ENCODE measurements at places on chromosomes 3 and 15.

GRCh38 chr3:127985655-127986225, 66.5 kb upstream of the SEC61A1 start:
- DNase-seq = no peak

- no peak for DNase-seq
These were observed 93.9 kb upstream of the RPL32 start for GRCh38 chr3:12935023-12935860.

DNA sequence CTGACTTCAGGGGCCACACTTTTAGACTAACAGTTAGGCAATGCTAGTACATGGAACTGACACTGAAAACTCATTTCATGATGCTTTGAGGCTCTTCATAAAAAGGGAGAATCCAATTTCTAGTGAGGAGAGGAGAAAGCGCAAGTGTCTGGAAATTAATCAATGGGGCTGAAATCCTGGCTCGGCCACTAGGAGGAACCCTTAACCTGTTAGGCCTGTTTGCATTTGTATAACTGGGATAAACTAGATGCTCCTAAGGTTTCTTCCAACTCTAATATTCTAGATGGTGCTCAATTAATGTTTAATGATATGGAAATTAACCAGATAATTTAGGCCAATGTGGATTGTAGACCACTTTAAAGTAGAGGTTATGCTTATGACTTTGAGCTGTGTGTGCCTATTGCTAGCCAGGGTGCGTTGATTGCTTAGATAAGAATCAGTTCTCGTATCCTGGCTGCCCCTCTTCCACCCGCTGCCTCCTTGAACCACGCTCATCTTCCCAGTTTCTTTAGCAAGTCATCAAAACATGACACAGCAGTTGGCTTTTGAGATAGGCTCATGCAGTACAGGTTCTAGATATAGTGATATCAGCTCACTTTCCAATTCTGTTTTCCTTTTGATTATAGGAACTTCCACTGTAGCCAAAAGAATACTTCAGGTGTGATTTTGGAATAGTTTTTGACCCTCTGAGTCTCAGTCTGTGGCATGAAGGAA, 16.8 kb upstream of the CRBN start:
- no peak for DNase-seq

- DNase-seq = no peak
These were observed 41.0 kb upstream of the CMSS1 start for GRCh38 chr3:99776516-99777209.

- DNase-seq = peak; percentile 42
These were observed 10.6 kb upstream of the PARL start for GRCh38 chr3:183895296-183895695.

- no peak for DNase-seq
These were observed 6.2 kb upstream of the H1-8 start for GRCh38 chr3:129536804-129537203.

DNA sequence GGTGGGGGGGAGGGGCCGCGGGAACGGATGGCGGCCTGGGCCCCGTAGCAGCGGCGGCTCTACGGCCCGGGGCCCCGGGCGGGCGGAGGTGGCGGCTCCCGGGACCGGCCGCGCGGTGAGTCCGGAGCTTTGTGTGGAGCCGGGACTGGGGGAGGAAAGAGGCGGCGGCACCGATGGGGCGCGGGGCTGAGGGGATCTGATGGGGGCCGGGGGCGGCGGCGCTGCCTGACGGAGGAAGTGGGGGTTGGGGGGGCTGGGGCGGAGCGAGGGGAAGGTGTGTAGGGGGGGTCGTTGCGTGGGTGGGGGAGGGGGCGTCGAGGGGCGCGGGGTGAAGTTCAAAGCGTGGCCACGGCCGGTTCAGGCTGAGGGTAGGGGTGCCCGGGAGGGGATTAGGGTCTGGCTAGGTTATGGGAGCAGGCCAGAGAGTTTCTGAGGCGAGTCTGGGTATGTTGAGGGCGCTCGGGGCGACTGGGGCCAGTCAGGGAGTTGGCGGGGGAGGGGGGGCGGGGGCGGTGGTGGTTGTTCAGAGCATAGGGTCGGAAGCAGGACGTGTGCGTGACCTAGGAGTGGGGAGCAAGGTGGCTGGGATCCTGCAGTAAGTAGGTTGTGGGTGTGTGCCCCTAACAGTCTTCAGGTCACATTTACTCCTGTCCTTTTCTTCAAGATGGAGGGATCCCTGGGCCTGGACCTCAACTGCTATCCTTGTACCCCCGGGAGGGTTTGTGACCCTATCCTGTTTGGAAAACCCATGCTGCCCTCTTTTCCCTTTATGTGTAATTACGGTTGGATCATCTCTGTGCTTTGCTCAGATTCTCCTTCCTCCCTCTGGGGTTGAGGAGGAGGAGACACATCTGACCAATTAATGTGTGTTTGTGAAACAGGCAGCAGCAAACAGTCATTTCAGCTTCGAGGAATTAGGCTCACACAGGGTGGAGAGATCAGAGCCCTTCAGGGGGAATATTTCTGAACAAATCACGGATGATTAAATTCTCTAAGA, 644 bp downstream of the ZNF609 start:
- DNase-seq = peak; percentile 24

- DNase-seq = no peak
These were observed 4.5 kb upstream of the GATA2 start for GRCh38 chr3:128497305-128498126.

- no peak for DNase-seq
These were observed 206.5 kb downstream of the LPP start for GRCh38 chr3:188360364-188360881.

- DNase-seq = no peak
These were observed 327.1 kb upstream of the GOLIM4 start for GRCh38 chr3:168422843-168423242.

GRCh38 chr15:78979456-78980320, 34.8 kb upstream of the CTSH start:
- peak; percentile 54 for DNase-seq

DNA sequence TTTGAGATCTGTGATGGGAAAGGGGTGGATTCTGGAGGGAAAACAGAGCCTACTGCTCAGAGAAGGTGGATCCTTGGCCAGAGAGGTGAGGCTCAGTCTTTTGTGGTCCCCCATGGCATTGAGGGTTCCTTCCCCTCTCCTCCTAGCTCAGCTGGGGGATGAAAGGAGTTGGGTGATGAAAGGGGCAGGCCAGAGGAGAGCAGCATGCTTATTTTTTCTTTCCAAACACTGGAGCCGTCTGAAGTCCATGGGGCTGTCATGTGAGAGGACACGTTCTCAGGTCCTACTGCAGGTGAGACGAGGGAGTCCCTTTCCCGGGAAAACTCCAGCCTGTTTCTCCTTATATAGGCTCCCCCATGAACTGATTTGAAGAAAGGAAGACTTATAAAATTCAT, 71.4 kb downstream of the SCN5A start:
- DNase-seq = no peak

GRCh38 chr15:26943866-26944265, 27.1 kb upstream of the GABRG3 start:
- no peak for DNase-seq

DNA sequence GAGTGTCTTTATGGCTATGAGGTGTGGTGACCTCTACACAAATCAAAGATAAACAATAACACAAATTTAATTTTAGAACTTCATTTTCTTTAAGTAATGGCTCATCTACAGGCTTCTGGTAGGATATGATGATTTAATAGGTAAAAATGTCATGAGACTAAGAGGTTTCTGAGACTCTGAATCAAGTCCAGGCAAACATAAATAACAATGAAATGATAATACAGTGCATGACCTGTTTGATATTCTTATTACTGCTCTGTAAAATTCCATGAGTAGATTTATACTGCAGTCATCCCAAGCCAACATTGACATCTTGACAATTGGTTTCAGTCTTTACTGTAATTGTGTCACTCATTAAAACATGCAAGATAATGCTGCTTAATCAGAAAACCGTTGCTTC, 936.8 kb downstream of the MCTP2 start:
- no peak for DNase-seq

- no peak for DNase-seq
These were observed 277.6 kb upstream of the STT3B start for GRCh38 chr3:31255007-31255581.

- DNase-seq = no peak
These were observed 121.2 kb downstream of the TLE3 start for GRCh38 chr15:69976366-69976994.

- DNase-seq = no peak
These were observed 59.2 kb upstream of the HERC1 start for GRCh38 chr15:63892794-63893441.

GRCh38 chr3:69718866-69719586, 20.2 kb upstream of the MITF start:
- no peak for DNase-seq

GRCh38 chr15:29143909-29144635, 125.5 kb downstream of the NSMCE3 start:
- no peak for DNase-seq

- DNase-seq = no peak
These were observed 60.6 kb downstream of the THRB start for GRCh38 chr3:24433838-24434591.

- DNase-seq = no peak
These were observed 26.8 kb upstream of the SEMA4B start for GRCh38 chr15:90174140-90174875.

DNA sequence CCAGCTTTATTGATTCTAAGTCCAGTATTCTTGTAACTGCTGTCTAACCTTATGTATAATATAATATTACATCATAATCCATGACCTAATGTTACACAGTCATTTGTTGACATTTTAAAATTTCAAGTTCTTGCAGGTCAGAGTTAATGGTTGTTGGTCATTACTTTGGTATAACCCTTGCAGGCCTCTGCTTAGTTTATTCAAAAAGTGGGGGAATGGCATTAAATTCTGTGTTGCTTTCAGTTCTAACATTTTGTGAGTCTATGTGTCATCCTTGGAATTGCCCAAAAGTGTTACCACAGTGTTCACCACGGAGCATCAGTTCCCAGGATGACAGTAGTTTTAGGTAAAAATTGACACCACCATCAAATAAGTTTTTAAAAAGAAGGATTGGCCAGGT, 174.8 kb upstream of the BCL6 start:
- no peak for DNase-seq

DNA sequence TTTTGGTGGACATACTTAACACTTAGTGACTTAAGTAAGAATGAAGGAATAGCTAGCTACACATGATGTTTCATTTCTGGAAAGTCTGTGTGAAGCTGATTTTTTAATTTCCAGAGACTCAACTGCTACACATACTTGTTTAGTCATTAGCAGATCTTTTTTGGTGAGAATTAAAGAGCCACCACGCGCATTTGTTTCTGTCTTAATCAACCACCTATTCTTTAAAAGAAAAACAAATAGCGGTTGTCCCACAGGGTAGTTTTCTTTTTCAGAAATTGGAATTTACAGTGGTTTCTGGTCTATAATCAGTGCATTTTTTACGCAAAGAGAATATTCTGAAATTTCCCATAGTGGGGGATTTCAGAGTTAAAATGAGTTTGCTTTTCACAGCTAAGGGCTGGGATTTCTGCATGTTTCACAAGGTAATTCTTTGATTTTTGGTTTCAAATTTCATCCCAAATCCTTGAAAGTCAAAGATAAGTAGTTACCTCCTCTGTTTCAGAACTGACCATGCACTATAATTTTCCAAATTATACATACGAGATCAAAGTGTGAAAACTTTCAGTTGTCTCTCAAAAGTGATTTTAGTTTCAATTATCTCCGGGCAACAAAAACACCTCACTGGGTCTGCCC, 631.0 kb upstream of the GRM7 start:
- no peak for DNase-seq

DNA sequence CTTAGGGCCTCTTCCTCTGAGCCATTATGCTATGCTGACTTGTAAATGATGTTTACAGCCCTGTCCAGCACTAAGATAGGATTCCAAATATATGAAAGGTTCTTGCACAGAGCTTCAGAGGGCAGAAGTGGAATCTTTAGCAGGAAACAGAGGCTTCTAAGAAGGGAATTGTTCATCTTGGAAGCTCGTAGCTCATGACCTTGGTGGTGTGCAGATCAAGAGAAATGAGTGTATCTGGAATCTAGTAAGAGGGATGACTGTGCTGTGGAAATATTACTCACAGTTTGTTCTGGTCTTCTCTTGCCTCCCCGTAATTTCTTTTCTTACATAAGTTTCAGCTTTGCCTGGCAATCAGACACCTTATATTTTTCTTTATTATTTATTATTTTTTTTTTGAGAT, 175.8 kb downstream of the SPATA16 start:
- DNase-seq = no peak

DNA sequence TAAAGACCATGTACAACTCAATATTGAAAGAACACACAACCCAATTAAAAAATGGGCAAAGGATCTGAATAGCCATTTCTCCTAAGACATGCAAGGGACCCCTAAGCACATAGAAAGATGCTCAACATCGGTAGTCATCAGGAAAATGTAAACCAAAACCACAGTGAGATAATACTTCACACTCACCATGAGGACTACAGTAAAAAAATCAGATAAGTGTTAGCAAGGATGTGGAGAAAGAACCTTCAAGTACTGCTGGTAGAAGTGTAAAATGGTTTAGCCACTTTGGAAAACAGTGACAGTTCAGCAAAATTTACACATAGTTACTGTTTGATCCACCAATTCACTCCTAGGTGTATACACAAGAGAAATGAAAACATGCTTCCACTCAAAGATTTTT, 30.1 kb upstream of the XIRP1 start:
- DNase-seq = no peak

GRCh38 chr3:72032441-72033135, 247.6 kb upstream of the PROK2 start:
- DNase-seq = no peak

DNA sequence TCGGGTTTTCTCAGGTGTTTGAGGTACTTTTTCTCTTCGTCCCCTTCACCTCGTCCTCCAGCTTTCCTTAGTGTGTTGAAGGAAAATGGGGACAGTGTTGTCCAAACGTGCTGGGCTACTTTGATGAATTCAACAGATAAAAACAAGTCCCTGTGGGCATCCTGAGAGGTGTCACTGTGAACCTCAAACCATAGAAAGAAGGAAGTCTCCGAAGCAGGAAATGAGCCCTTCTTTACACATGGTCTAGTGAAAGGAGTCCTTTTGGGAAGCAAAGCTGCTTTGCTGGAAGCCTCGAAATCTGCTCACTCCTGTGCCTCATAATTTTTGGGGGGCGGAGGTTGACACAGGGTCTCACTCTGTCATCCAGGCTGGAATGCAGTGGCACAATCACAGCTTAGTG, 10.6 kb downstream of the IL17RB start:
- no peak for DNase-seq

GRCh38 chr3:81218023-81218422, 543.4 kb downstream of the GBE1 start:
- DNase-seq = no peak

- peak; percentile 62 for DNase-seq
These were observed at the start of gene DYNLT2B for GRCh38 chr3:196317687-196318467. Gene DYNLT2B, minus strand, starts transcription at chr3:196318240. Its CDS starts 88 bp downstream, at chr3:196318152.

DNA sequence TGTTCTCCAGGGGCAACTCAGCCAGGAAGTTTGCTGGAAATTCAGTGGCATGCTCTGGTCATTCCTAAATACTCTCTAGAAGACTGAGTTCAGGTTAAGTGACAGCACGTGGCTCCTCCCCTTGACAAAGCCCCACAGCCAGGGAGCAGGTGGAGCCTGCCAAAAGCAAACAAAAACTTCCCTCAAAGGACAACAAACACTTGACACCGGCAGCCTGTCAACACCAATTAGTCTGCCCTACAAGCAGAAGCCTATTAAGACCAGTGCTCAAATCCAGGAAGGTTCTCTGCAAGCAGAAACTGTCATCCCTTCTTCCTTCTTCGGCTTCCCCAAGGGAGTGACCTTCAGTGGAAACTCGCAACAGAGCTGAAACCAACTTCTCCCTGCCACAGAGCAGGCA, 5.0 kb downstream of the MEX3B start:
- no peak for DNase-seq
